Cardiac muscle cell (in vitro differentiated cells and primary cell): ENCODE measurements at places on chromosomes 1 and 21.

GRCh38 chr1:167631936-167632614, 2.0 kb downstream of the RCSD1 start:
- peak; percentile 66 for DNase-seq
- H3K36me3 ChIP-seq: peaks cover 5% of the 10 kb centered on the region
- peak overlapping the region; percentile 99 for H3K27ac ChIP-seq
- H3K4me3 ChIP-seq: peak overlapping the region; percentile 92
- peaks cover 71% of the 10 kb centered on the region for H3K4me1 ChIP-seq
- no peaks in the 10 kb centered on the region for H3K27me3 ChIP-seq

DNA sequence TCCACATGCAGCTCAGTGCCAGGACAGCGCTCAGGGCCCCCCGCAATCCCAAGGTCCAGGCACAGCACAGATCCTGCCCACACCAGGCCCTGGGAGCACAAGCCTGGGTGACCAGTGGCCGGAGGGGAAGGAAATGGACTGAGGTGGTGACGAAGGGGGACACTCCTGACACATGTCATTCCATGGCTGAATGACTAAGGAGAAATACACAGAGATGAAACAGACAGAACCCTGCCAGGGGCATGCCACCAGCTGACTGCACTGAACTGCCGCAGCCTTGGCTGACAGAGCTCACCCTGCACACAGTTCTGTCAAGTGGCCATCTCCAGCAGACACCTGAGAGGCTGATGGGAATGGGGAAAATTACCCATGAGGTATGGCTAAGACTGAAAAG, 56.1 kb downstream of the HSF2BP start:
- H3K27me3 ChIP-seq: no peaks in the 10 kb centered on the region
- no peak overlapping the region for H3K27ac ChIP-seq
- no peaks in the 10 kb centered on the region for H3K36me3 ChIP-seq
- no peaks in the 10 kb centered on the region for H3K4me1 ChIP-seq

GRCh38 chr1:100597784-100598183, 59.8 kb downstream of the GPR88 start:
- H3K27me3 ChIP-seq: no peaks in the 10 kb centered on the region
- H3K27ac ChIP-seq: peak overlapping the region; percentile 73
- peak; percentile 32 for DNase-seq
- no peaks in the 10 kb centered on the region for H3K36me3 ChIP-seq
- peaks cover 13% of the 10 kb centered on the region for H3K4me1 ChIP-seq

GRCh38 chr1:171742577-171742922, 685 bp upstream of the VAMP4 start:
- peaks cover under 1% of the 10 kb centered on the region for H3K36me3 ChIP-seq
- DNase-seq: peak; percentile 44

GRCh38 chr1:231144416-231145193, 17.3 kb upstream of the TRIM67 start:
- H3K4me3 ChIP-seq: no peak overlapping the region
- no peak overlapping the region for H3K27ac ChIP-seq
- no peaks in the 10 kb centered on the region for H3K4me1 ChIP-seq
- no peaks in the 10 kb centered on the region for H3K36me3 ChIP-seq
- H3K27me3 ChIP-seq: peaks cover 6% of the 10 kb centered on the region
- DNase-seq: no peak

DNA sequence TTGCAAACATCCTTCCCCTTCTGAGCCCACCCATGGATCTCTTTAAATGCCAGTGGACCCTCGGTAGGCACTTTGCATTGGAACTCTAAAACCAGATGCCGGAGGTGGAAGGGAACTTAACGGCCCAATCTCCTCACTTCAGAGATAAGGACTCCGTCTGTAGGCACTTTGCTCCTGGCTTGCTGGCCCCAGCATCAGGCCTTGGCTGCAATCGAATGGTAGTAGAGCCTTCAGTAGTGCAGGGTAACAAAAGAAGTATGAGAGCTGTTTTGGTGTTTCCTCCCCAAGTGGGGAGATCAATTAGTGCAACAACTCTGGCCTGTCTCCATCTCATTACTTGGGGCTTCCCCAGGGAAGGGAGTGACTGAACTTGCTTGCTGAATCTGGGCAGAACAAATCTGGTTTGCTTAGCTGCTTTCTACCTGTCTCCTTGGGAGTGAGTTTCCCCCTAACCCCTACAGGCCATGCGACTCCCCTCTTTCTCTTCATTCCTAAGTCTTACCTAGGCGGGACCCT, 70.8 kb downstream of the TENT5C start:
- H3K4me3 ChIP-seq: no peak overlapping the region
- H3K36me3 ChIP-seq: no peaks in the 10 kb centered on the region
- H3K4me1 ChIP-seq: no peaks in the 10 kb centered on the region
- no peak for DNase-seq
- no peak overlapping the region for H3K27ac ChIP-seq
- H3K27me3 ChIP-seq: no peaks in the 10 kb centered on the region

- H3K27me3 ChIP-seq: no peaks in the 10 kb centered on the region
- H3K4me1 ChIP-seq: peaks cover 8% of the 10 kb centered on the region
- no peak overlapping the region for H3K27ac ChIP-seq
- no peak for DNase-seq
- no peak overlapping the region for H3K4me3 ChIP-seq
These were observed 10.1 kb downstream of the CASP9 start for GRCh38 chr1:15513919-15514318.

- no peaks in the 10 kb centered on the region for H3K27me3 ChIP-seq
- H3K4me3 ChIP-seq: no peak overlapping the region
- peaks cover 29% of the 10 kb centered on the region for H3K36me3 ChIP-seq
These were observed 9.0 kb downstream of the CREG1 start for GRCh38 chr1:167544447-167545093.

- DNase-seq: peak; percentile 56
- H3K4me1 ChIP-seq: peaks cover 16% of the 10 kb centered on the region
- no peaks in the 10 kb centered on the region for H3K36me3 ChIP-seq
- H3K4me3 ChIP-seq: no peak overlapping the region
These were observed 227.0 kb downstream of the GRIK1 start for GRCh38 chr21:29712818-29713217.

- DNase-seq: no peak
- H3K36me3 ChIP-seq: no peaks in the 10 kb centered on the region
- no peak overlapping the region for H3K4me3 ChIP-seq
- no peaks in the 10 kb centered on the region for H3K27me3 ChIP-seq
- H3K27ac ChIP-seq: no peak overlapping the region
- no peaks in the 10 kb centered on the region for H3K4me1 ChIP-seq
These were observed 14.0 kb upstream of the SPSB1 start for GRCh38 chr1:9278585-9279153.

DNA sequence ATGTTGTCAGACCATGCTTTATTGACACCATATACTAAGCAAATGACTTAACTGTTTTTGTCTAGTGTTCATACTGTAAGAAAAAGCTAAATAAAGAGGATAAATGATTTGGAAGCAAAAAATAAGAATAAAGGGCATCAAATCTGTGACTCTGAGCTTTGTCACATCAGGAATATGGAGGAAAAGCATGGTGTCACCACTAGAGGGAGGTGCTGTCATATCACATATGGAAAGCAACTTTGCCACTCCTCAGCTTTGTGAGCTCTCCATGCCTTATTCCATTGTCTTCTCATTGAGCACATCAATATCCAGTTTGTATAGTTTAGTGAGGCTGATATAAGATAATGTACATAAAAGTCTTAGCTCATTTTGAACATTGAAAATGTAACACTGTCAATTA, 20.8 kb upstream of the GBP1 start:
- H3K4me3 ChIP-seq: no peak overlapping the region
- no peak overlapping the region for H3K27ac ChIP-seq
- H3K36me3 ChIP-seq: no peaks in the 10 kb centered on the region
- H3K4me1 ChIP-seq: peaks cover 12% of the 10 kb centered on the region
- H3K27me3 ChIP-seq: no peaks in the 10 kb centered on the region

- no peaks in the 10 kb centered on the region for H3K27me3 ChIP-seq
- no peaks in the 10 kb centered on the region for H3K36me3 ChIP-seq
- no peak overlapping the region for H3K4me3 ChIP-seq
- no peak for DNase-seq
These were observed 18.3 kb upstream of the NGF start for GRCh38 chr1:115356356-115356755.

DNA sequence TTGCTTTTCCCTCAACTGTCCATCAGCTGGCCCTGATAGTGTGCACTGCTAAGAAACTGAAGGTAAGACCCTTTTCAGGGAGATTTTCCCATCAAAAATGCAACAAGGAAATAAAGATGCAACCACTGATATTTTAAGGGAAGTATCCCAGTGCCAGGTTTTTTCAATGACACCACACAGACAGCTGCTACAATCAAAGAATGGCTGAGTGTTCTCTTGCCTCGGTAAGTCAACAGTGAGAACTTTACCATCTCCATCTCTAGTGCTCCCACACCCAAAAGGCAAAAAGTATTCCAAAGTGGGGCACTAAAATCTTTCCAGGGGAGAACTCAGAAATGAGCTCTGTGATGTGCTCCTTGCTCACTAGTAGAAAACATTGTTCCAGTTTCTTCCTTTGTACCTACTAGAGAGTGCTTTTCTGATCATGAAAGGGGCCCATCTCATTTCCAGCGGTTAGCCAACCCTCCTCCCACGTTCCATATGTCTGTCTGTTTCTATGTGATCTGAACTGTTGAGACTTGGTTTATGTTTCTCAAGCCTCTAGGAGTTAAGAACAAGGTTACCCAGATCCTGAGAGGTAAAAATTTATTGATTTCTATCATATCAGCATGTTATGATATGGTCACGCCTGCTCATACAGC, 67.6 kb upstream of the NEK2 start:
- no peaks in the 10 kb centered on the region for H3K27me3 ChIP-seq
- no peak overlapping the region for H3K4me3 ChIP-seq

GRCh38 chr1:226248796-226249195, 25.3 kb downstream of the MIXL1 start:
- H3K4me3 ChIP-seq: no peak overlapping the region
- H3K27ac ChIP-seq: peak overlapping the region; percentile 67
- H3K27me3 ChIP-seq: no peaks in the 10 kb centered on the region
- peaks cover 2% of the 10 kb centered on the region for H3K36me3 ChIP-seq
- DNase-seq: no peak

GRCh38 chr1:198699167-198700015, 60.6 kb downstream of the PTPRC start:
- no peak overlapping the region for H3K4me3 ChIP-seq
- H3K36me3 ChIP-seq: no peaks in the 10 kb centered on the region
- DNase-seq: peak; percentile 53
- peaks cover 4% of the 10 kb centered on the region for H3K27me3 ChIP-seq
- H3K27ac ChIP-seq: no peak overlapping the region

GRCh38 chr1:17624611-17625233, 85.2 kb downstream of the ARHGEF10L start:
- peaks cover 12% of the 10 kb centered on the region for H3K36me3 ChIP-seq
- H3K4me3 ChIP-seq: no peak overlapping the region
- H3K4me1 ChIP-seq: no peaks in the 10 kb centered on the region
- peak; percentile 46 for DNase-seq
- no peak overlapping the region for H3K27ac ChIP-seq

DNA sequence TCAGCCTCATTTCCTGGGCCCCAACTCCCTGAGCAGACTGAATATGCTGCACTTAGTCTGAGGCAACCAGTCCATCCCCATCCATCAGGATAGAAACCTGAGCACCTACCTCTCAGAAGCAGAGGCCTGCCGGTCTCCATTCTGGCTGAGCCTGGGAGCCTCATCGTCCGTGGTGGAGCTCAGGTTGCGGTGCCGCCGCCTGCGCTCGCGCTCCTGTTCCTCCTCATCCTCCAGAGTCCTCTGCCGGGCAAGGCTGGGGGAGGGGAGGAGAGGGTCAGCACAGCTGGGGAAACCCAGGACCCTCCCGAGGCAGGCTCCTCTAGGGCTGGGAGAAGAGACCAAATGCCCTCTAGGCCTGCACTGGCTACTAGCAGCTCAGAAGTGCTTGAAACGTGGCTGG, 10.1 kb downstream of the LAD1 start:
- H3K36me3 ChIP-seq: no peaks in the 10 kb centered on the region
- H3K4me3 ChIP-seq: no peak overlapping the region
- DNase-seq: no peak
- H3K4me1 ChIP-seq: peaks cover 29% of the 10 kb centered on the region

DNA sequence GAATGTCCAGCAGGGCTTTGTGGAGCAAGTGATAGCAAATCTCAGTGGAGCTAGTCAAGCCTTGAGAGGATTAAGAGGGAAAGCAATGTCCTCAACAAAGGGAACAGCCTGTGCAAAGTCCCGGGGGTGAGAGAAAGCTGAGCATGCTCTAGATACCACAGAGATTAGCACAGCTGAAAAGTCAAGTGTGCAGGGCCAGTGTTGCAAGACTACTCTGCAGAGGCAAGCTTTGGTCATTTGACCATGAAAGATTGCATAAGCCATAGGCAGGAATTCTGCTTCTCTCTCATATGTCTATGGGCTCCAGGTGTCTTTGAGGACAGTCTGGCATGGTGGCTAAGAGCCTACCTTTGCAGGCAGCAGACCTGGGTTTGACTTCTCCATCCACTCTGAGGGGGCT, 181.0 kb upstream of the JUN start:
- peaks cover 12% of the 10 kb centered on the region for H3K4me1 ChIP-seq
- no peak overlapping the region for H3K27ac ChIP-seq
- no peak overlapping the region for H3K4me3 ChIP-seq
- no peaks in the 10 kb centered on the region for H3K27me3 ChIP-seq
- H3K36me3 ChIP-seq: no peaks in the 10 kb centered on the region
- no peak for DNase-seq

DNA sequence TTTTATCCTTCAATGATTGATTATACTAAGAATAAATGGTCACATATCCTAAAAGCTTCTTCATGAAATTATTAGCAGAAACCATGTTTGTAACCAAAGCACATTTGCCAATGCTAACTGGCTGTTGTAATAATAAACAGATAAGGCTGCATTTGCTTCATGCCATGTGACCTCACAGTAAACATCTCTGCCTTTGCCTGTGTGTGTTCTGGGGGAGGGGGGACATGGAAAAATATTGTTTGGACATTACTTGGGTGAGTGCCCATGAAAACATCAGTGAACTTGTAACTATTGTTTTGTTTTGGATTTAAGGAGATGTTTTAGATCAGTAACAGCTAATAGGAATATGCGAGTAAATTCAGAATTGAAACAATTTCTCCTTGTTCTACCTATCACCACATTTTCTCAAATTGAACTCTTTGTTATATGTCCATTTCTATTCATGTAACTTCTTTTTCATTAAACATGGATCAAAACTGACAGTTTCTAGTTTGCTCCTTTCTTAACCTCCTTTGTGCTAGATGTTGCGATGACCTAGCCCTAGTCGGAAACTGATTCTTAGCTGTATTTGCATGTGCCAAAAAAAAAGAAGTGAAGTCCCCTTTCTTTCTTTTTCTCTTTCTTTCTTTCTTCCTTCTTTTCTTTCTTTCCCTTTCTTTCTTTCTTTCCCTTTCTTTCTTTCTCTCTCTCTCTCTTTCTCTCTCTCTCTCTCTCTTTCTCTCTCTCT, 45.1 kb downstream of the MAP3K7CL start:
- H3K4me1 ChIP-seq: no peaks in the 10 kb centered on the region
- H3K27me3 ChIP-seq: no peaks in the 10 kb centered on the region
- H3K36me3 ChIP-seq: no peaks in the 10 kb centered on the region
- H3K4me3 ChIP-seq: no peak overlapping the region
- DNase-seq: no peak
